ENCODE measurements at places on chromosomes 2 and 18.

GRCh38 chr2:111121828-111122630 lies 1.3 kb downstream of the BCL2L11 start:
- DNase-seq, result no peak

DNA sequence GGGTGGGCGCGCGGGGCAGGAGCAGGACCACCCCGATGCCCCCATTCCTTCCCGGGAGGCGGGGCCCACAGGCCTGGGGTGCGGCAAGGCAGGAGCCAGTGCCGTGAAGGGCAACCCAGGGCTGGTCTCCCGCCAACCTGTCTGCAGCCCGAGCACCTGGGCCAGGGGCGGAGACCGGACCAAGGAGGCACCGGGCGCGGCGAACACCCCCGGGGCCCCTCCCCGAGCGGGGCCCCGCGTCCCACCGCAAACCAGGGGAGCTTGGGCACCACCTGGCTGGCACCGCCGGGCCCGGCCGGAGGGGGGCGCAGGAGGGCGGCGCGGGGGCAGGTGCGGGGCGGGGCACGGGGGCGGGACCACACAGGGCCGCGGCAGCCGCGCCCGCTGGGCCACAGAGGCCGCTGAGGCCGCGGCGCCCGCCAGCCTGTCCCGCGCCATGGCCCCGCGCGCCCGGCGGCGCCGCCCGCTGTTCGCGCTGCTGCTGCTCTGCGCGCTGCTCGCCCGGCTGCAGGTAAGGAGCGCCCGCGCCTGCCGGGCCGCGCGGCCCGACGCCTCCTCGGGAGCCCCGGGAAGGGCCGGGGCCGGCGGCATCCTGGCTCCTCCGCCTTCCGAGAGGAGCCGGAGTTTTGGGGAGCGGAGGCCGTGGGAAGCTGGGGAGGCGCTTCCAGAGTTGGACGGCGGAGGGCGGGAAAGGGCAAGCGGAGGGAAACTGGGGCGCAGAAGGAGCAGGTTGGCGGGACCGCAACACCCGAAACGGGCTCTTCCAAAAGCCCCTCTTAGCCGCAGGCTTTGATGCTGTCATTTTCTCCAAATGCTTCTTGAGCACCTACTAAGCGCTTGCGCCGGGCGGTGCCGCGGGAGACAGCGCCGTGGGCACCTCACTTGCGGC lies at the start of gene TNFRSF11A:
Gene TNFRSF11A, plus strand, starts transcription at position 394 of the 889 bp plus-strand sequence. Its CDS starts 43 bp downstream, at position 437.
- no peak for DNase-seq

DNA sequence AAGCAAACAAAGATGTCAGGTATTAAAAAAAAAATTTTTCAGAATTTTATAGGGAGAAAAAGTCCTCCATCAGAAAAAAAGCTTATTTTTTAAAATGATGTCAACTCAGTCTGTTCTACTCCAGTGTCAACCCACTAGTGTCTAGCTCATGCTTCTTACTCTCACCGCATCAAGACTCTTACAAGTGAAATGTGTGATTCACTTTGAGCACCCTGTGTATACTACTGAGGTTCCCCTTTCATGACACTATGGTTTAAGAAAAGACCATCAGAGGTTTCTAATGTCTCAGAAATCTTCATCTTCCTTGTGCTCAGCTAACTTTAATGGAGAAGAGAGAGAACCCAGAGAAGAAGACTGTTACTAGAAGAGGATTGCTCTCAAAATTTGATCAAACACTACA lies 43.4 kb downstream of the FEZ2 start:
- DNase-seq, result no peak

DNA sequence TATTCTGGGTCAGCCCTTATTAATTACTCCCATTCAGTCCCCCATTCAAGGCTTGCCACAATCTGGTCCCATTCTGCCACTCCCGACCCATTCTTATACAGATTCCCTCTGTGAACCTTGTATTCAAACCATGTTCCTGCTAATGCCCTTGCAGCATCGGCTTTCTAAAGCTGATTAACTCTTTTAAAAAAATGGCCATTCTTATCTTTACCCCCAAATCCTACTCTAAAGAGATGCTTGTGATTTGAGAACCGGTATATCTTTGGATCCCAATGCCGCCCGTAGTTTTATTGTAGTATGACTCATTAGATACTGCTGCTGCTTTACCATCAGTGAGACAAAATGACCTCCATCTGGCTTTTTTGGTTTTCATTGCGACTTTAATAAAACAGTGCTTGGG lies 72.2 kb downstream of the XRCC5 start:
- no peak for DNase-seq

DNA sequence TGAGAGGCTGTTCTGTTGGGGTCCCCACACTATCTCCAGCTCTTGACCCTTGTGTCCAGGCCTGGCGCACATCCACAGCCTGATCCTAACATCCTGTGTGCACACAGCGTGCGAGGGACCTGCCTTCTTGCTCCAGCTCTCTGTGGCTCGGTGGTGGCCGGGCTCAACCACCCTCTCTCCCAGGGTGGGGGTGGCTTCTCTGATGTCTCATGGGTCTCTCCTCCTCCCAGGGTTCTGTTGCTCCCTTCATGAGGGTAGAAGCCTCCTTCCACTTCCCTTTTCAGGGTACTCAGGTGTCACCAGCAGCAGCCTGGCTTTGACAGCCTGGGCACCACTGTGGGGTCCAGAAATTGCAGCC lies 196.9 kb upstream of the RAB6C start:
- no peak for DNase-seq

GRCh38 chr2:103364177-103364576 lies 602.3 kb downstream of the TMEM182 start:
- DNase-seq, result no peak

- no peak for DNase-seq
Observed at GRCh38 chr2:202221873-202222272, 16.5 kb downstream of the SUMO1 start.

GRCh38 chr18:48641981-48642380 lies 103.2 kb downstream of the CTIF start:
- no peak for DNase-seq

DNA sequence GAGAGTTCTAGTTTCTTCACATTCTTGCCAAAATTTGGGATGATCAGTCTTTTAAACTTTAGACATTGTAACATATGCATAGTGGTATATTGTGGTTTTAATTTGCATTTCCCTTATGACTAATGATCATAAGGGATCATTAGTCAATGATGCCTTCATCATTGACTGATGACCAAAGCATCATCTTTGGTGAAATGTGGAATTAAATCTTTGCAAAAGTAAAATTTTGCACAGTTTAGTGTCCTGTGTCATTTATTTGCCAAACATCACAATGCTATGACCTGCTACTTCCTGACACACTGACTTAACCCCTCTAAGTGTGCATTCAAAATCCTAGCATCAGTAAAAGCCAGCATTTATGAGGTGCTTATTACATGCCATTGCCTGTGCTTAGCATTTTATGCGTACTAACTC lies 58.9 kb upstream of the SLC1A4 start:
- no peak for DNase-seq

DNA sequence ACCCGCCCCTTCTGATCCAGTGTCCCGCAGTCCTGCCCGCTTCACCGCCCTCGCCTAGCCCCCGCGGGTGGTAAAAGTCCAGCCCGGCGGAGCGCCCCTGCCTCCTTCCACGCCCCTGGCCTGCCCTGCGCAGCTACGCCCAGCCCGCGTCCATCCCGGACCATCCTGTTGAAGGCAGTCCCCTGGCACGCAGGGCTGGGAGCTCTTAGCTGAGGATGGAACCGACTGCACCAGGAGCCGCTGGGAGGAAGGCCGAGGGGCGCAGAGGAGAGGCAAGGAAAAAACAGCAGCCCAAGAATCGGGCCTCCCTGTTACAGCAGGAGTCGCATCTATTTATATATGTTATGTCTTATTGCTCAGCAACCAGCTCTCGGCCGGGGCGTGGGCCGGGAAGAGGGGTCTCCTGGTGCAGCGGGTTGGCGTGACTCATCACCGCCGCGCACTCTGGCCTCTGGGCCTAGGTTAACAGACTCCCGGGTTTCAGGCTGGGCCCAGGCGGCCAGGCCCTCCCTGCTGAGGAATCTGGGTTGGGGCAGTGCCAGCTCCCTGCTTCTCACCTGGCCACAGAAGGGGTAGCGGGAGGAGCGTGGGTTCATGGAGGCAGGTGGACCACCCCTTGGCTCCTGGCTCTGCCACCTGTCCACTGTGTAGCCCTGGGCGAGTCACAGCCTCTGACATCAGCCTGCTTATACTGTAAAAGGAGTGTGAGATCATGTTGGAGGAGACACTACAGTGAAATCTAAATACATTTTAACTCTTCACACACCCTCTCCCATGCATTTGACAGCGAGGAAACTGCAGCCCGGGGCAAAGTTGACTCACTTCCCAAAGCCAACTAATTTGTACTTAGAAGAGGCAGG lies 13.4 kb upstream of the MAP3K2 start:
- DNase-seq, result no peak

DNA sequence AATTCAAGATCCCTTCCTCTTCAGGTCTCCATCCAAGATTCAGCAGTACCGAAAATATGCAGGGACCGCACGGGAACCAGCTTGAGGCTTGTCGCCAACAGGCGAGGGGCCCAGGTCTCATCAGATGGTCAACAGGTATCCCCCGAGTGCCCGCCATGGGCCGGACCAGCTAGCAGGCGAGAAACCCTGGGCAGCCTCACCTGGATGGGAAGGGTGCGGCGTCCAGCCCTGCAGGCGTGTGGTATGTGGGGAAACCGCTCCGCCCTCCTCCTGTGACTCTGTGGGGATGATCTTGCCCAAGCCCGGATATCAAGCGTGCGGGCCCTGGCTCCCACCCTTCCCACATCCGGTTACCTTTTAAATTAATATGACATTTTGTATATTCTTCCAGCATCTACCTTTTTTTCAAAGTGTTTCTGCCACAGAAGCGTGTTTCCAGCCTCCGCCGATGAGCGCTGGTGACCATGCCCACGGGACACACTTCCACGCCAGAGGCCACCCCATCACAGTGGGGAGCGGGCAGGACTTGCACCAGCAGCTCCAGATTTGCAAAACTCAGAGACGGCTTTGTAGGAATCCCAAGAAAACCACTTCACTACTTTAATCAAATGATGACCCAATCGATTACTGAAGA lies 33.2 kb downstream of the ZNF516 start:
- DNase-seq, result no peak

GRCh38 chr18:28582724-28583123 lies 405.8 kb upstream of the CDH2 start:
- DNase-seq, result no peak

- no peak for DNase-seq
Observed at GRCh38 chr2:237858294-237859081, 935 bp upstream of the RAMP1 start.

- DNase-seq, result no peak
Observed at GRCh38 chr18:317618-318017, 49.8 kb upstream of the THOC1 start.

DNA sequence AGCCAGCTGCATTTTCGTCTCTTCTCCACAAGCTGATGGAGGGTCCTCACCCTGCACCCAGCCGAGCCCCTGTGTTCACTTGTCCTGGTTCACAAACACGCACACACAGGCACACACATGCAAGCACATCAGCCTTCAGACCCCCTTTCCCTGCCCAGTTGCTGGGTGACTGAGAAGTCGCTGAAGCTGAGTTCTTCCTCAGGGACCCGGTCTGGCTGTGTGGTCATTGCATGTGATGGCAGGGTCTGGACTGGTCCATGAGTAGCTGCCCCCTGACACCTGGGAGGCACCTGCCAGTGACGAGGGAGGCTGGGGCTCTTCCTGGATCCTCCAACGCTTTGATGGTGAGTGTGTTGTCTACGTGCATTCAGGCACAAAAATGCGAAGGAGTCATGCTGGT lies 546.1 kb upstream of the SALL3 start:
- no peak for DNase-seq

DNA sequence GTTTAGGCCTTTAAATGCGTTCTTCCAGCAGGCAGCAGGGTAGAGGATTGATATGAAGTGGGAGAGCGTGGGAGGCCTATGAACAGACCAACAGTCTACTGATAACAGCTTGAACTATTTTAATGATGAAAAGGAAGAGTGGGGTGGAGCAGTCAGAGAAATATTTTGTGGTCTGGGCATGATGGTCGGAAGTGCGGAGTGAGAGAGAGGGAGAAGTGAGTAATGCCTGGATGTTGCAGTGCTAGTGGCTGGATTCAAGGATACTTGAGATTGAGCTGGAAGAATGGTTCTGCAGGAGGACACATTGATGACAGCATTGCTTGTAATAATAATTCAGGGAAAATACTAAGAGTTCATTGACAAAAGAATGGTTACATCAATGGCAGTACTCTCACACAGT lies 151.0 kb upstream of the DAPL1 start:
- no peak for DNase-seq

DNA sequence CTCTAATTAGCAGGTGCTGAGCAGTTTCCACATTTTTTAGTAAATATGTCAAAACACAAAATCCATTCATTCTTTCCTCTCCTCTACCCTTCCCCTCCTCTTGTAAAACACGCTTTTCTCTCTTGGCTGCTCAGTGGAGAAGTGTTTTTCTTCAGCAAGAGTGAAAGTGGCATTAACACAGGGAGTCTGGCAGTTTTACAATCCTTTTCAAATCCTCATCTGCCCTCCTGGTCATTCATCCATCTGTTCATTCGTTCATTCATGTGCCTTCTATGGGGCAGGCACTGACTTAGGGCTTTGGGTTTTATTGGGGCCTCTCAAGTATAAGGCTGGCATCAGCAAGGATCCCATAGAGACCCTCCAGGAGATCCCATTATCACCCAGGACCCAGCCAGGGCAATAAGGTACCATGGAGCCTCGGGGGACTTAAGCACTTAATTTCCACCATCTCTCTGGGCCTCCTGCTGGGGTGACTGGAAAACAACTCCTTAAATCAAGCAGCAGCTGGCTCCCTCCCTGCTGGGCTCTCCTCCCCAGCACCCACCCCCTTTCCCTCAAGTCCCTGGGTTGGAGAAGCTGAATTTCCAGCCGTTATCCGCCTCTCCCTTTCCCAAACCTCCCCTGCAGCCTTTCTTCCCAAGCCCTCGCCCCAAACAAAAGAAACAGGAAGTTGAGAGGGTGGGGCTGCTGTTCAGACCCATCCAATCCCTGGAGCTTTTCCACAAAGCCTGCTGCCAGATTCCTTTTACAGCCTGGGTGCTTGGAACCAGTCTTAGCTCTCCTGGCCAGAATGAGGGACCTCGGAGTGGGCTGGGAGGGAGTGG lies 32.6 kb downstream of the MARCHF4 start:
- no peak for DNase-seq

GRCh38 chr2:135245071-135245470 lies 193.0 kb downstream of the RAB3GAP1 start:
- DNase-seq, result no peak

DNA sequence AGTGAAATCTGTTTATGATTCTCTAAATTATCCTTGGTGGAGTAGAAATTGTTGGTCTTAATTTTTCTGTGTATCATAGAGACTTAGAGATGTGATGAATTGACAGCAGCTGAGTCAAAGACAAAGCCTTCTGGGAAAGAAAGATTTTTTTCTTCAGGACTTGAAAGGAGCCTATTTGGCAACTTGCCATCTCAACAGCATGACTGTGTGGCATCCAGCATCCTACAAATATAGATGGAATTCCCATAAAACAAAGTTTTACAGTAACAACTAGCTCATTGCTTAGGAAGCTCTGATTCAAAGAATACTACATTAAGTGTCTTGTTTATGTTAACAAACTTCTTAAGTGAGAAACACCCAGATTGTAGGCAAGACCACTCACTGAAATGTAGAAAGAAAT lies 79.2 kb upstream of the SETBP1 start:
- DNase-seq, result no peak

- DNase-seq, result no peak
Observed at GRCh38 chr2:157305723-157306110, 19.9 kb downstream of the ERMN start.

All from omental fat pad (tissue), 4 donors.